Substantia nigra (tissue), 51 donors: ENCODE measurements at places on chromosomes 6 and 20.

GRCh38 chr6:15513131-15513771 lies 149.6 kb downstream of the DTNBP1 start:
- peak; percentile 30 for DNase-seq

GRCh38 chr20:13022401-13023155 lies 13.8 kb downstream of the SPTLC3 start:
- DNase-seq, result no peak

DNA sequence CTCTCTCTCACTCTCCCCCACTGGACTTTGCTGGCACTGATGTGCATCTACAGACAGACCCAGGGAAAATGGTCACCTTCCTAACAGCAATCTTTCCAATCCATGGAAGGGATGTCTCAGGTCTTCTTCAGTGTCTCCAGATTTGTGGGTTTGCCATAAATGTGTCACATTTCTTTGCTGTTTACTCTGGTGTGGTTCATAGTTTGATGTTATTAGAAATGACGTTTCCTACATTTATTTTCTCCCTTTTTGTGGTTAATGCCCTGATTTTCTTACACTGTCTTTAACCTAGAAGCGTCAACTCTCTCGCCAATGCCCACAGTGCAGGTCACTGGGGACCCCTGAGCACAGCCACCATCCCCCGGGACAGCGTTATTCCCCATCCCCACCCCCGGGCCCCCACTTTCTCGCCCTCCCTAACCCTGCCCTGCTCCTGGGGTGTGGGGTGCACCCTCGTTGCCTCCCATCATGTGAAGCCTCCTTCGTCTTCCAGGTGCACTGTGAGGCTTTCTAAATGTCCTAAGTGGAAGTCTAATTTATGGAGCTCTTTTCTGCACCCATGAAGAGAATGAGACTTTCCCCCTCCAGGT lies 86.5 kb downstream of the YTHDF1 start:
- DNase-seq, result no peak

DNA sequence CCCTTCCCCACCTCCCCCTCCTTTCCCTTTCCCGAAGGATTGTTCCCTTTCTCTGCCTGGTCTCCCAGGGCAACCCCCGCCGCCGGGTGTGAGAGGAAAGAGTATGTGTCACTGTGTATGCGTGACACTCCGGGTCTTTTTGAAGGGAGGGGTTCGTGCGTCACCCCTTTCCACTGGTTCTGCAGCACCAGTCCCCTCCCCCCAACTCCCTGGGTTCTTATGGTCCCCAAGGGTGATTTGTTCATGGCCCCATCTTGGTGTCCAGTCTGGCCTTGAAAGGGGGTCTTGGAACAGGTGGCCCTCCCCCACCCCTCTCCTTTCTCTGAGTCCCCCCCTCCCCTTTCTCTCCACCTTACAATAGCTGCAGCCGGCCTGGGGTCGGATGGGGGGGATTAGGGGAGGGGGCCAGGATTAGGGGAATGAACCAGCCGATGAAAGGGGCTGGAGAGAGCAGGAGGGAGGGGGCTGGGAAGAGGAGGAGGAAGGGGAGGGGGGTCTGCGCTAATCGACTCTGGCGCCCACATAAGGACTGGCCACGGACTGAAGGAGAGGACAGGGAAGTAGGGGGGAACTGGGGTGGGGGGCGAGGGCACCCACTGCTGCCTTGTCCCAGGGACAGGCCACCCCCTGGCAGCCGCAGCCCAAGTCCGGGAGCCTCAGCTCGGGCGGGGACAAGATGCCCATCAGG lies 1.3 kb upstream of the RING1 start:
- DNase-seq, result no peak

DNA sequence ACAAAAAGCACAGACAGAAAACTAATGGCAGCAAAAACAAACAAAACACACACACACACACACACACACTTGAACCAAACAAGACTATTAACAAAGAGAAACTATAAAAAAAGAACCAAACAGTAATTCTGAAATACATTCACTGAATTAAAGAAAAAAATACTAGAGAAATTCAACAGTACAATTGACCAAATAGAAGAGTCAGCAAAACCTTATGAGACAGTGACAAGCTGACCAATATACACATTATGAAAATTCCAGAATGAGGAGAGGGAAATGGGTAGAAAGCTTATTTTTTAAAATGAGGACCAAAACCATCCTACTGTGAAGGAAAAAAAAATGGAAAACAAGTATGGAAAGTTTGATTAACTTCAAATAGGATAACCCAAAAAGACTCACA lies 212.2 kb upstream of the BTBD3 start:
- DNase-seq, result no peak

- DNase-seq, result no peak
These were observed 63.0 kb upstream of the CD2AP start for GRCh38 chr6:47414423-47415167.

DNA sequence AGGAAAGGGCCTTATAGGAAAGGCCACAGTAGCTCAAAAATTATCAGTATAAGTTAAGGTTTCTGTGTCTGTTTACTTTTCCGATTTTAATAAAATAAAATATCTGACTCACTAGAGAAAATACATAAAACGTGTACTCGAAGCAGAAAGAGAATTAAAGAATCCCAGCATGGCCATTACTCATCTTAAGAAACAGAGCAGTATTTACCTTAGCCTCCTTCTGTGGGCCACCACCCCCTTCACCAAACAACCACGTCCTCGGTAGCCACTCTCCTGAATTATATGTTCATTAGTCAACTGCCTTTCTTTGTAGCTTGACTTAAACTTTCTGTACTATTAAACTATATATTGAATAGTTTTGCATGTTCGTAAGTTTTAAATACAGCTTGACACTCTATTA lies 72.2 kb upstream of the SPTLC3 start:
- DNase-seq, result no peak

GRCh38 chr6:158373214-158373613 lies 60.9 kb downstream of the TULP4 start:
- no peak for DNase-seq

DNA sequence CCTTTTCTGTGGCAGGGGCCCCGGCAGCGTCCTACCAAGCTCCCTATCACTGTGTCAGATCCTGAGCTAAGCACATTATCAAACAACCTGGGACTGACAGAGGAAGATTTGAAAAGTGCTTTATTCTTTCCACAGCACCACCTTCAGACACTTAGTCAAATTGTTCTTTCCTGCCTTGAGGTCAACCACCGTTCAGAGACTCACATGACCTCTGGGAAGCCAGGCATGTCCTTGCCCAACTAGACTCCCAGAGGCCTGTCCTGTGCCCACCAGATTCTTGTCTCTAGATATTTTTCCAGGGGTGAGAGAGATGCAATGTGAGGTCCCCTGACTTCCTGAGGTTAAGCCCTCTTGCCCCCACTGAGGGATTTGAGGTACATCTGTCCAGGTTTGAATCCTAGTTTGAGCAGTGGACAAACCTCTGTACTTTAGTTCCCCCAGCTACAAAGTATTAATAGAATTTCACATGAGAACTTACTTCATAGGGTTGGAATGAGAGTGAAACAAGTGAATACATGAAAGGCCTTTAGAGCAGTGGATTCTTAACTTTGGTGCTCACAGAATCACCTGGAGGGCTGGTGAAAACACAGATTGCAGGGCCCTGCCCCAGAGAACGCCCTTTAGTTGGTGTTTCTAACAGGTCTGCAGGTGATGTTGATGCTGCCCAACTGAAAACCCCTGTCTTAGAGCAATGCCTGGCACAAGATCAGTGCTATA lies 179.8 kb downstream of the CLIC5 start:
- no peak for DNase-seq

DNA sequence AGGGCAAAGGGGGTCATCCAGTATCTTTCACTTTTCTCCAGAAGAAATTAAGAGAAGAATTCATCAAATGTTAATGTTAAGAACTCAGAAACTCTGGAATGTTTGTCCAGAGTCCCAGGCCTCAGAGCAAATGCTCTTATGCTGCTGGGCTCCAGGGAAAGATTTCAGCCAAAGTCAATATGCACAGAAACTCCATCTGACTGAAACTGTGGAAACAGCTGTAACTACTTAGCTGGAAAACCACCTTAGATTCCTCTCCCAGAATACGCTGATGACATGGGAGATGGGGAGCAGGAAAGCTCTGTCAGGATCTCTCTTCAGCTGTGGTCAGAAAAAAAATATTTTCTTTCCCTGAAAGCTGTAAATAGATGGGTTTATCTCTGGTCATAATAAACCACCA lies 559.6 kb downstream of the RFPL4B start:
- no peak for DNase-seq

DNA sequence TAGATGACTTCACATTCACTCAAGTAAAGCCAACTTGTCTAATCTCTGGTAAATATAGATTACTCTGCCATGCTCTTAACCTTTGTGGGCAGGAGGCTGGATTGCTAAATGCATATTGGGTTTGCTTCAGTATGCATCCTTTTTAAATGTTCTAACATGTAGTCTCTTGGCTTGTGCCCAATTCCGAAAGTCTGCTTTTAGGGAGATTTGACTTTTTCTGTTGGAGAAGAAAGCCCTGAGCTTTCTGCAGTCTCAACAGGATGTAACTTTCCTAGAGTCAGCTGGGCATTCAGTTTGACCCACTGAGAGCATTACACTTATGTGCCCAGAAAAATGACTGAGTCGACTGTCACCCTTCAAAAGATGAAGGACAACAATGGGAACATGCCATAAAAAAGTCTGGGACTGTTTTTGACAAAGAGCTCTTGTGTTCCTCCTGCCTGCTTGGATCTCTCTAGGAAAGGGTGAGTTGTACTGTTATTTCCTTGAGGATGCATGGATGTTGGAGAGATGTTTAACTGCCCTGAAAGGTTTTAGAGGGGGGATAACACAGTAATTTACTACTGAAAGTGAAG lies 299.4 kb downstream of the ZFAND3 start:
- DNase-seq, result no peak

DNA sequence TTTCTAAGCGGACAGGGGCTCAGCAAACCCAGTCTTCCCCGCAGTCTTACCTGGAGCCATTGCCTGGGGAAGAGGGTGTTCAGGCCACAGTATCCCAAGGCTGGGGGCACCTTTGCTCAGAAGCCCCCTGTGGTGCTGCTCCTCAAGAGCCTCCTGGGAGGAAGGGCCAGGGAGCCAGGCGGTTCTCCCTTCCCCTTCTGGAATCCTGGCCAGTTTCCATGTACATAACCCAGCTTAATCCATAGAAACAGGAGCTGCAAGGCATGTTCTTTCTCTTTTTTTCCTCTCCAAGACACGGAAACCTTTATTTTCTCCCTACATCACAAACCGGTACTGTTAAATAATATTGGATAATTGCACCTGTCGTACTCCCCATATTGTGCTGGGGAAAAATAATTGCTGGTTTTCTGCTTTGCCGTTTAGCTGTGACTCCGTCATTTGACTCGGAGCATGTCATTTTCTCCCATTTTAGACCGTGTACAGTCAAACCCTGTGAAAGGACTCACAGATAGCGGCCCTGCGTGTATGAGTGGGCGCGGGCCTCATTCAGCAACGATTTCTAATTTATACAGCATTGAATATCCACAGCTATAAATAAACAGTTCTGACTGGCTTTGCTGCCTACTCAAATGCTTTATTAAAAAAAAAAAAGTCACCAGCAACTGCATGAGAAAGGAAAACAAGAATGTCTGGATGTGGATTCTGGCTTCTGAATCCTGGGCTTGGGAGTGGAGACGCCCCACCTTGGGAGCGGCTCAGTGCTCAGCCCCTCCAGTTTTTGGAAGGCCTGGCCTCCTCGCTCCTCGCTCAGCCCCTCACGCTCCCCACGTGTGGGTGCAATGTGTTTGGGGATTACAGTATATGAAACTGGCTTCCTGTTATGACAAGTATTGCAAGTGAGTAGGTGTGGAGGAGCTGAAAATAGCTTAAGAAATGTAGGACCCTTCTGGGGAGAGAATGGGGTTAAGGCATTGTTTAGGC lies 67.3 kb downstream of the ADTRP start:
- DNase-seq, result no peak

DNA sequence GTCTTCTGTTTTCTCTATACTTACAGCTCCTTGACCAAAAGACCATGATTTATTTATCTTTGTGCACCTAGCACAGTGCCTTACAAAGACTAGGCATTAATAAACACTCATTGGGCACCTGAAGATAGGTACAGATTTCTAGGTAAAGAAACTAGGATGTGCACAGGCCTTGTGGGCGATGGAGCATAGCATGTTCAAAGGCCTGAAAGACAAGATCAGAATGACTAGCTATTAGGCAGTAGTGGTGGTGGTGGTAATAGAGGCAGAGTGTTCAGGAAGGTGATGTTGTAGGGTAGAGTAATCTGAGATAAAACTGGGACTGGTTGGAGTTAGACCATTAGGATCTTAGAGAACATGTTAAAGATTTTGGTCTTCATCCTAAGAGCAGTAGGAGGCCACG lies 3.9 kb downstream of the TXLNB start:
- DNase-seq, result no peak

- peak; percentile 65 for DNase-seq
These were observed 662 bp downstream of the ZNF343 start for GRCh38 chr20:2507875-2508630.

- peak; percentile 8 for DNase-seq
These were observed 198.8 kb upstream of the PREP start for GRCh38 chr6:105601541-105602236.

GRCh38 chr20:29300579-29301551 lies 1956.6 kb upstream of the DEFB115 start:
- DNase-seq, result no peak

- DNase-seq, result no peak
These were observed 3.5 kb upstream of the TGIF2 start for GRCh38 chr20:36569847-36570429.

DNA sequence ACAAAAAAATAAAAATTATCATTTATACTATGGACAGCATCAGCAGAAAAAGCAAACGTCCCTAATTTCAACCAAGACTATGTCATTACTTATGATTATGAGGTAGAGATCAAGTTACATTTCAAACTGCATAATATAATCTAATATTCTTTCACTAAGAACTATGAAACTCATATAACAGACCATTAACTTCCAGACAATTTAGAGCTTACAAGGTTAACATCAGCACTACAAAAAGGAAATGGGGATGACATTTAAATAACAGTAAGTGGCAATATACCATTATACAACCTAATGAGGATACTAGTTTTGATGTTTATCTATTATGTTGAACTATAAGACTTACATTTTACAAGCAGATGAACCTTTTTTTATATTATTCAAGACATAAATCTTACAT lies 261.0 kb upstream of the THEMIS start:
- no peak for DNase-seq

DNA sequence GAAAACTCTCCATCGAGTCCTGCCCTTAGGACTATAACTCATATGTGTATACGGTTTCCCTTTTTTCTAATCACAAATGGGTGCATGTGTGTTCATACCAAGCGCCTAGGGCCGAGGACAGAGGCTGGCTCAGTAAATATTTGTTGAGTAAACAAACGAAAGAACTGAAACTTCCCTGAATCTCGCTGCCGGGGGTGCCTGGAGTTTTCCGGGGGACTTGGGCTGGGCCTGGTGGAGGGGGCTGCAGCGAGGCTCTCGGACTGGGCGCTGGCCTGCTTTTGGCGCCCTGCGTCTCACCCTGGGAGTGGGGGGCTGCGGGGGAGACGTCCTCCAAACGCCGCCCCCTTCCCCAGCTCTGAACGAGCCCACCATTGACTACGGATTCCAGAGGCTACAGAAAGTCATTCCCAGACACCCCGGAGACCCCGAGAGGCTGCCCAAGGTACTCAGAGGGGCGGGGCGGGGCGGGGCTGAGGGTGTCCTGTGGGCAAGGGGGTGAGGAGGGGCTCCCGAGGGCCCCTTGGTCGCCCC lies 49.0 kb downstream of the CPXM1 start:
- DNase-seq, result no peak

- DNase-seq, result no peak
These were observed 151.2 kb downstream of the RFX6 start for GRCh38 chr6:117028256-117028655.
